Activated T-cell treated with anti-CD3 and anti-CD28 coated beads, Interleukin-2, amount 50 U/mL, for 1 hour (primary cell): ENCODE measurements at places on chromosomes 16 and 17.

DNA sequence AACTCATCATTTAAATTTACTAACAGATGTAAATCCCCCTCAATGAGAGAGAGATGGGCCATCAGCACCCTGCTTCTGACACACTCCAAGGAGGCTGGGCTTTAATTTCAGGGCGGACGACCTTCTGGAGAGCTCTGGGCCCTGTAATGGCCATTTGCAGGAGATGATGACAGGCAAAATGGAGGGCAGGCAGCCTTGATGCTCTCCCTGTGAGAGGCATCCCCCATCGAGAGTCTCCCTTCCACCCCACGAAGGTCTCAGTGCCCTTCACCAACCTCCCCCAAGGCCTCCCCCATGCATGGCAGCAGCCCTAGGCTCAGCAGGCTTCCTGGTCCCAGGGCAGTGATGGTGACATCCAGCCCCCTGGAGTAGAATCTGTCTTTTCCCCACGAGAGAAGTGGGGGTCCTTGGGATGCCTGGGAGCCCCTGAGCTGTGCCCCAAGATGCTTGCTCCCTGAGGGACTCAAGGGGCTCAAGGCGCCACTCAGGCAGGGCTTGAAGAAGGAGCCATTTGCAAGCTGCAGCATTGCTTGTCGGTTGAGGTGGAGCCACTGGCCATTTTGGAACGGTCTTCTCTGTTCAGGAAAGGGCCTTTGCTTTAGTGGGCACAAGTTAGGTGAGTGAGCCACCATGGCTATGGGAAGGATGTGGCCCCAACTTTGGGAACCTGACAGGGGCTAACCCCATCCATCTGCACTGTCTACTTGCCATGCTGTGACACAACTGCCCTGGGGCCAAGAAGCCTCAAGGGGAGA, 82.6 kb downstream of the C16orf78 start:
- peak; percentile 10 for DNase-seq

DNA sequence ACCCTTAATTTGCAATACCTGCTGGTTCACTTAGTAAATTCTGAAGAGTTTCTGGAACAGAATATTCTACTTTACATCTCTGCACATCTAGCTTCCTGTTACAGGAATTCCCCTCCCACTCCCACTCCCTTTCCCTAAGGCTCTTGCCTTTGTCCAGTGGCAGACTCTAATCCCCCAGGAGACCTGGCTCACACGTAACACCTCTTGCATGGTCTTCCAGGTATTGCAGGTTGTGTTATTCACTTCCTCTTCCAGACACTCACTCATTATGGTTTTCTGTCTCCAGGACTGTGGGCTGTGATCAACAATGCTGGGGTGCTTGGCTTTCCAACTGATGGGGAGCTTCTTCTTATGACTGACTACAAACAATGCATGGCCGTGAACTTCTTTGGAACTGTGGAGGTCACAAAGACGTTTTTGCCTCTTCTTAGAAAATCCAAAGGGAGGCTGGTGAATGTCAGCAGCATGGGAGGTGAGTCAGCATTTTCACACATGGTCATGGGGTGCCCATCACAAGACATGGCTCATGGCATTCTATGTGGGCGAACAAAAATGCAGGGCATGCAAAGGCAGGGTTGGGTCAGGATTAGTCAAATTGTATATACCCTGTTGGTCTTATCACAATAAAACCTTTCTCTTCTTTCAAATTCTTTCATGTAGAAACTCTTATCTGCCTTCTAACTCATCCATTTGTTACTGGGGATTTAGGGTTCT, 35.8 kb downstream of the HSD17B2 start:
- DNase-seq = no peak

DNA sequence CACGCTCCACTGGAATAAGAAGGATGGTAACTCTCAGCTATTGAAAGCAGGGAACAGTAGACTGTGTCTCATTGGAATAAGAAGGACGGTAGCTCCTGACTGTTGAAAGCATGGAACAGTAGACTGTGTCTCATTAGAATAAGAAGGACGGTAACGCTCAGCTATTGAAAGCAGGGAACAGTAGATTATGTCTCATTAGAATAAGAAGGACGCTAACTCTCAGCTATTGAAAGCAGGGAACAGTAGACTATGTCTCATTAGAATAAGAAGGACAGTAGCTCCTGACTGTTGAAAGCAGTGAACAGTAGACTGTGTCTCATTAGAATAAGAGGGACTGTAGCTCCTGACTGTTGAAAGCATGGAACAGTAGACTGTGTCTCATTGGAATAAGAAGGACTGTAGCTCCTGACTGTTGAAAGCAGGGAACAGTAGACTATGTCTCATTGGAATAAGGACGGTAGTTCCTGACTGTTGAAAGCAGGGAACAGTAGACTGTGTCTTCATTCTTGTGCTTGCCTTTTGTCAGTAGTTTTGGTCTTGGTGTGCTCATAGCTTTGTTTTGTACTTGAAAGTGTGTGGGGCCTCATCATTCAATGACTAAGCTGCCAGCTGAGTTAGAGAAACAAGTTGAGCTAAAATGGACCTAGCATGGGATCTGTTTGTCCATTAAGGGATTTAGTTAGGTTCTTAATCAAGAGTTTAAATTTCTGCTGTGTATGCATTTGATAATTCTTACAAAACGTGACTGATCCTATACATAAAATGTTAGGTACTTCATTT, 58.5 kb downstream of the BANP start:
- DNase-seq = no peak

- no peak for DNase-seq
Measured at GRCh38 chr16:2031081-2031577, 4.4 kb downstream of the NHERF2 start.

DNA sequence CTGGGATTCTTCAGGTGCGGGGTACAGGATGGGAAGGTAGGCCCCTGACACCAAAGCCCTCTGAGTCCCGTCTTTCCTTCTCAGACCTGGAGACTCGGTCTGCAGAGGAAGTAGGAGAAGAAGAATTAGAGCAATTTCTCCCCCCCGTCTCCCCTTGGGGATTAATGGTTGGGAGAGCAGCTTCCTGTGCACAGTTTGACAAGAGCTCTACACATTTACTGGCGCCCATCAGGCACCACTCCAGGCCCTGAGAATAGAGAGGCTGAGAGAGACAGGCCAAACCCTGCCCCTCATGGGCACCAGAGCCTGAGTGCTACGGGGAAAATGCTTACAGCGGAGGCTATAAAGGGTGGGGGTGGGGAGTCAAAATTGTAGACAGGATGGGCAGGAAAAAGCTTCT, 3.5 kb upstream of the C16orf74 start:
- DNase-seq = no peak

- no peak for DNase-seq
Measured at GRCh38 chr16:53147500-53148065, 92.8 kb downstream of the CHD9 start.

- DNase-seq = peak; percentile 73
Measured at GRCh38 chr17:17313350-17313991, 10.3 kb downstream of the NT5M start.

- DNase-seq = no peak
Measured at GRCh38 chr17:55510986-55511721, at the start of gene SMIM36. TSS of gene SMIM36 (minus strand) at chr17:55511452.

- no peak for DNase-seq
Measured at GRCh38 chr16:57146040-57146647, 39.7 kb downstream of the PSME3IP1 start.

DNA sequence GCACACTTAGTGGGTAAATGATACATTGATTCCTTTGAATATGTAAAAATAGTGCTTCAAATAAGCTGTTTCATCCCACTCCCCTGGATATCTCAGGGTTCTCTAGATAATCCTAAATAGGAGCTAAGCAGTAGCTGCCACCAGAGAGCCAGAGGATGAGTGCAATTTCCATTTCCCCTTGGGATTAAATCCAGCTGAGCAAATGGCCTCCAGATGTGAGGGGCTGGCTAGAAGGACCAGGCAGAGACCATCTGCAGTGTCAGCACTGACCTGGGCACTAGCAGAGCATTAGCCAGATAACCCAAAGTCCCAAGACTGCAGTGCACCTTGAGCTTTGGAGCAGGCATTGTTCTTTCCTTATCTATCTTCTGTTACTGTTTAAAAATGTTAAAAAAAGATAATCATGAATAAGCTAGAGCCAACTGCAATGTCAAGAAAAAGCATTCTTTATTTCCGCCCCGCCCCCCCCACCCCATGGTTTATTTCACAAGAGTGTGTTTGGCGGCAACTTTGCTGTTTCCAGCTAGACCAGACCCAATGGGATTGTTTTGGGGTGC, 19.5 kb downstream of the GPR179 start:
- no peak for DNase-seq

DNA sequence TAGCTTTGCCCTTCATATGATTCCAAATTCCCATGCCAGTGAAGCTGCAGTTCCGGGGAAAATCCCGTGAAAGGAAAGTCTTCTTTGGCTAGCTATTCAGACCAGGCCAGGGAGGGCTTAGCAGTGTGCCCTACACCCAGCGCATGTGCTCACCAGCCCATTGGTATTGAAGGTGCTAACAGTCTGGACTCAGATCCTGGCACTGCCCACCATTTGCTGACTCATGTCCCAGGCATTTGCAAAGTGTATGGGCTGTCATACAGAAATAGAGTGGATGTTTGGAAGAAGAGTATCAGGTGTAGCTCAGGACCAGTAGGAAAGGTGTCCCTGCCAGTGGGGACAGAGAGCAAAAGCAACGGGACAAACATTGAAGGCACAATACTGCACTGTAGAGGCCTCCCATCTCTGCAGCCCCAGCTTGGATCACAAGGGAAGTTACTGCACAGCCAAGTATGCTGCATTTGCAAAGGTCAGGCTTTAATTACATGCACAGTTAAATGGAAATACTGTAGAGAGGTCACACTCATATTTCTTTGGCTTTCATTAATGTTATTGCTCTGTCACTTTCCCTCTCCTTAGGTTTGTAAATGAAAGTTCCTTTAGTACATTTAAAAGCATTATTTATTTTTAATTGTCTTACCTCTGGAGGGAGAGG, 220.0 kb downstream of the IRX3 start:
- DNase-seq = no peak

GRCh38 chr16:84438971-84439696, 65.3 kb downstream of the MEAK7 start:
- no peak for DNase-seq

- DNase-seq = no peak
Measured at GRCh38 chr17:41518031-41518430, 659 bp downstream of the KRT15 start.

GRCh38 chr17:7014995-7015958, 2.9 kb downstream of the RNASEK start:
- DNase-seq = peak; percentile 78

DNA sequence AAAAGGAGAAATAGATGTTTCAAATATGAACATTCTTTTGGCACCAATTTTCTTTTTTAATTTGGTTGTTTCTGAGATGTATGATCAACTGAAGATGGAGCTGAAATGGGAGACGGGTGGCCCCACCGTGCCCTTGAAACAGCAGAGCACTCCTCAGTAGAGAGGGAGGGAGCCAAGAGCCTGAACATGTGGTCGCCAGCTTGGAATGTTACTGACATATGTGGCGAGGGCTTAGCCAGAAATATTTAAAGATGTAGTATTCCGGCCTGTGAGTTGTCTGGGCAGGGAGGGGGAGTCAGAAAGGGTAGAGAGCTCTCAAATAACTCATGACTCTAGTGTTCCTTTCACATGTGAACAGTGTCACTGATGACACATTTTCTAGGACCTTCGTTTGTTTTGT, 13.3 kb upstream of the MRC2 start:
- no peak for DNase-seq

DNA sequence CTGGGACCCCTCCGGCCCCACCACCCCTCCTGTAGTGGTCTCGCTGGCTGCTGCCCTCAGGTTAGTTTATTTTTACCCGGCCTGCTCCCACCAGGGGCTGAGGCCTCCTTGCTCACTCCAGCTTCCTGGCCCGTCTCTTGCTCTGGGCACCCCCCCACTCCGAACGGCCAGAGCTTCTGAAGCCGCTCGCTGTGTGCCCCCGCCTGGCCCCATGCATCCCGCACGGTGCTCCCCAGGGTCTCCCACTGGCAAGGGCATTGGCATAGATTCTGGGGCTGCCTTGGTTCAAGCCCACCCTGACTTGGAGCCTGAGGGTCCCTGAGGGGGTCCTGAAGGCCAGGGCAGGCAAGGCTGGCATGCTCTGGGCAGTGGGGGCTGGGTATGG, 186.4 kb downstream of the SEC14L1 start:
- peak; percentile 16 for DNase-seq

DNA sequence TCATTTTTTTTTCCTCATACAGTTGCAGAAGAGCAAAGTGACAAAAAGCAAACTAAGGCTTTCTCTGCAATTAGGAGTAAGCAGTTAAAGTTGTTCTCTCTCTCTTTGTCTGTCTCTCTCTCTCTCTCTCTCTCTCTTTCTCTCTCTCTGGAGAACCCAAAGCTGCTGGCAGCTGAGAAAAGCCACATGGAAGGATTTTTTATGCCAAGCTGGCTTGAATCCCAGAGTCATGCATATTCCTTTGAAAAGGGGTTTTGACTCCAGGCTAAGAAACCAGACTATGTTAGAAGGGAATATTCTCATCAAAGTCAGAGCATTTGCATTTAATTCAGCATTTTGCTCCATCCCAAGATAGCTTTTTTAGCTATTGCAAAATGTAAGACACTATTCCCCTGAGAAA, 1114.2 kb upstream of the GOT2 start:
- no peak for DNase-seq

DNA sequence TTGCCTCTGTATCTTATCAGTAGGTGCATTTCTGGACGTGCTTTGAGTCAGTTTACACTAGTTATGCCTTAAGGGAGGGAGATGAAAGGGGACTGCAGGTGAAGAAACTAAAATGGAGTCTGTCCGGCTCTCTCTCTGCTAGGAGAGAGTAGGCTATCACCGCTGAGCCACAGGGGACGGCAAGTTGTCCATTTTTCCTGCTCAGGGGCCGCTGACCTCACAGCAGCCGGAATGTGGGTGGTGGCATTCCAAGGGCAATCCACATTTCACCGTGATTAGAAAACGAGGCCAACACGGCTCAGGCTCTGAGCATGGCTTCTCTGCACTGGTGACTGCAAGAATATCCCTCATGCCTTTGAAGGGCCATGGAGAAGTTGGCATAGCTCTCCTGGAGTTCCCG, 19.0 kb upstream of the KLHDC4 start:
- no peak for DNase-seq

GRCh38 chr17:56812901-56813388, 20.8 kb downstream of the C17orf67 start:
- DNase-seq = no peak

DNA sequence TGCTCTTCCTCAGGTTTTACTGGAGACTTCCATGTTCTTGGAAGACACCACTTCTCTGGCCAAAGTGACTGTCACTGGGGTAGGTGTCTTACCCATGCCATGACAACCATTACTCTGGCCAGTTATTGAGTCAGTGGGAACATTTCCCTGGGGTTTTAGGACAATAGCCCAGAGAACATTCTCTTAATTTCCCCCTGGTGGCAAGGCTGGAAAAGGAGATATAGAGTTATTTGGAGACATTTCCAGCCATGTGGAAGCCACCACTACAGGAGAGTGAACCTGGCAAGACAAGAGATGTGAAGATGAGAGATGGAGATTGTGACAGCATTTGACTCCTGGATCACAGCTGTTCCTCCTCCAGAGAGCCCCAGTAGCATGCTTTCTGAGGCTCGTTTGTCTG, 106.2 kb downstream of the CDK5R1 start:
- no peak for DNase-seq

GRCh38 chr17:75065562-75066151, 18.6 kb downstream of the KCTD2 start:
- no peak for DNase-seq

- DNase-seq = no peak
Measured at GRCh38 chr17:28737770-28738679, 5.8 kb upstream of the TRAF4 start.

- DNase-seq = no peak
Measured at GRCh38 chr17:12422651-12423050, 243.0 kb upstream of the MYOCD start.

GRCh38 chr17:77208856-77209255, 68.1 kb downstream of the SEC14L1 start:
- DNase-seq = no peak
